ENCODE measurements at places on chromosomes 3 and 15.

GRCh38 chr3:68121287-68121686 is 466.9 kb upstream of the SUCLG2 start:
- DNase-seq: no peak

DNA sequence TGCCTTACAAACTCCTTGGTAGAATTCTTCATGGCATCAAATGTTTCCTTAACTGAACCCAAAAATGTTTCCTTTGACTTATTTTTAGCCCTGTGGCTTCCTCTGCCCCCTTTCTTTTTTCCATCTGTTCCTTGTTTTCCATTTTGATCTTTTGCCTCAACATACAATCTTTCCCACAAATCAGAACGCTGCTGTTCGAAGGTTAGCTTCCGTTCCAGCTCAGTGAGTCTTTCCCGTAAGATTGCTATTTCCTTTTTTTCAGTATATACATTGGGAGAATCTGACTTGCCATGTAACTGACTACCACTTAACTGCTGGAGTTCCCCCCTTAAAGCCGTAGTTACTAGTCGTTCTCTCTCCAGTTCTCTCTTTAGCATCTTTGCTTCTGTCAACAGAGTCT is 41.2 kb downstream of the PIGB start:
- DNase-seq: no peak

DNA sequence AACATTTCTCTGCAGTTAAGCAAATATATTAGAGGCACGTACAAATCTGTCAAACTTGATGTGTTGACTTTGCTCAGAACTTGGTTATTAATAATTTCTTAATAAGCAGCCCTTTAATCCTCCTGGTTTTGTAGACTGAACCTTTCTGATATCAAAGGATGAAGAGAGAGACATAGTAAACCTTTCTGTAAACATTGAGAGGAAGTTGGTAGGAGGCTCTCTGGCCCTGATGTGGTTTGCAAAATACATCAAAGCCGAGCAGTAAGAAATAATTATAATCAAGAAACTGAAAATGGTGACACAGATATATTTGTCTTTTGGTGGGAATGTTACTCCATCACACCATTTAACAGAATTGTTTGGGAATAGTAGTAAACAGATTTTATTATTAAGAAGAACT is 111.9 kb downstream of the OXSM start:
- no peak for DNase-seq

GRCh38 chr3:16885593-16886302 is 993 bp downstream of the PLCL2 start:
- DNase-seq: no peak

- no peak for DNase-seq
These were observed 8.1 kb upstream of the SRPRB start for GRCh38 chr3:133797396-133798105.

- DNase-seq: no peak
These were observed 16.6 kb upstream of the LOXL1 start for GRCh38 chr15:73909651-73910050.

GRCh38 chr3:179410331-179410730 is 40.9 kb downstream of the GNB4 start:
- DNase-seq: no peak
